A549 (cell line): ENCODE measurements at places on chromosomes 3 and 15. TPM values are rescaled to one million over a fixed set of nuclear protein-coding genes. Genes with fewer than 3 reads are reported as not detected.
A peak's percentile ranks its signal among the peaks of the same experiment; 100 is the strongest.

Gene RTP4
- not detected in 3 replicates for polyA plus RNA-seq

Gene CCR2
- not detected in 3 replicates for polyA plus RNA-seq

Gene LRRC31
- polyA plus RNA-seq = 0.04 TPM in 2 of 3 replicates, not detected in the other

Gene MORC1
- not detected in 3 replicates for polyA plus RNA-seq

Gene IQCH
- polyA plus RNA-seq = 1.5 to 2.1 TPM (median 2.0 TPM) in 3 replicates

Gene MRPL3
- polyA plus RNA-seq = 102 to 123 TPM (median 108 TPM) in 3 replicates

Gene HIGD1A
- polyA plus RNA-seq = 137 to 147 TPM (median 146 TPM) in 3 replicates

Gene CORO2B
- polyA plus RNA-seq = 1.8 to 2.4 TPM (median 2.3 TPM) in 3 replicates

Gene GOLGA6A
- 0.05 TPM in 1 of 3 replicates, not detected in the others for polyA plus RNA-seq

DNA sequence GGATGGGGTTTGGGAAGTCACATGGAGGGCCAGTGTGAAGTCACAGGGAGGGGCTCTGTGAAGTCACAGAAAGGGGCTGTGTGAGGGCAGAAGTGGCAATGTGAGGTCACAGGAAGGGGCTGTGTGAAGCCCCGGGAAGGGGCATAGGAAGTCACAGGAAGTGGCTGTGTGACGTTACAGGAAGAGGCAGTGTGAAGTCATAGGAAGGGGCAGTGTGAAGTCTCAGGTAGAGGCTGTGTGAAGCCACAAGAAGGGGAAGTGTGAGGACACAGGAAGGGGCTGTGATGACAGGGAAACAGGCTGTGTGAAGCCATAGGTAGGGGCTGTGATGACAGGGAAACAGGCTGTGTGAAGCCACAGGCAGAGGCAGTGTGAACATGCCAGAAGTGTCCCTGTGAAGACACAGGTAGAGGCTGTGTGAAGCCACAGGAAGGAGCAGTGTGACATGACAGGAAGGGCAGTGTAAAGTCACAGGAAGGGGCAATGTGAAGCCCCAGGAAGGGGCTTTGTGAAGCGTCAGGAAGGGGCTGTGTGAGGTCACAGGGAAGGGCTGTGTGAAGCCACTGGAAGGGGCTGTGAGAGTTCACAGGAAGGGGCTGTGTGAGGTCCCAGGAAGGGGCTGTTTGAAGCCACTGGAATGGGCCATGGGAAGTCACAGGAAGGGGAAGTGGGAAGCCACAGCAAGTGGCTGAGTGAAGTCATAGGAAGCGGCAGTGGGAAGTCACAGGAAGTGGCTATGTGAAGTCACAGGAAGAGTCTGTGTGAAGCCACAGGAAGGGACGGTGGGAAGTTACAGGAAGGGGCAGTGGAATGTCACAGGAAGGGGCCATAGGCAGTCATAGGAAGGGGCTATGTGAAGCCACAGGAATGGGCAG lies 37.1 kb downstream of the GASK1A start:
- DNase-seq = no peak

GRCh38 chr15:80578206-80578595 lies 116.9 kb upstream of the ABHD17C start:
- no peak for DNase-seq

- DNase-seq = no peak
Observed at GRCh38 chr15:66269326-66270090, 16.0 kb upstream of the MEGF11 start.

DNA sequence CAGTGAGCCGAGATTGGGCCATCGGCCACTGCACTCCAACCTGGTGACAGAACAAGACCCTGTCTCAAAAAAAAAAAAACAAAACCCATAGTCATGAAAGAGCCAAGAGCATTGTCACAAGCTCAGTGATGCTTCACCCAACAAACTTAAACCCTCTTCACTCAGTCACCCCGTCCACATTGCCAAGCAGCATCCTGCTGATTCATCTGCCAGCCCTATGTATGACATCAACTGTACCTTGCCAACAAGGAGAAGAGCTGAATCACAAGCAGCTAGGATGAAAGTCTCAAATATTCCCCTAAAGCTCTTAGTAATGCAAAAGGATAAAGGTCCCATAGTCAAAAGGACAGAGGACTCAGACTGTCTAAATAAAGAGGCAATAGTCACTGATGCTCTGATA lies 90.0 kb downstream of the ANO10 start:
- DNase-seq = peak; percentile 60

- no peak for DNase-seq
Observed at GRCh38 chr3:4508048-4508981, 15.2 kb downstream of the ITPR1 start.

GRCh38 chr3:124142389-124142970 lies 150.6 kb upstream of the ROPN1 start:
- DNase-seq = no peak

- no peak for DNase-seq
Observed at GRCh38 chr3:47010111-47010712, 30.7 kb downstream of the NBEAL2 start.

DNA sequence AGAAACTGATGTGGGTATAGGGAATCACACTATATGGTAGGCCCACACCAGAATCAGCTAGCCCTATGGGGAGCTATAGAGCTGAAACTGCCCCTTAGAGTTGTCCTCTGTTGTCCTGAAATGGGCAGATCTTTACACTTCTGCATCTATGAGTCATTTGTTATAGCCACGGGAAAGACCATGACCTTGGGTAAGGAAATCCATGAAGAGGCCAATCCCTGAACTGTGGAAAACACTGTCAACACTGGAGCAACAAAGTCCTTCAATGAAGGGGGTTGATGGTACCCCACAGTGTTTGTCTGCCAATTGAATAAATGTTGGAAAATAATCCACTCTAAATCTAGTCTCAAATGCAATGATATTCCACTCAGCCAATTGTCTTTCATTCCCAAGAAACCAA lies 5.2 kb upstream of the CD200R1 start:
- DNase-seq = no peak

DNA sequence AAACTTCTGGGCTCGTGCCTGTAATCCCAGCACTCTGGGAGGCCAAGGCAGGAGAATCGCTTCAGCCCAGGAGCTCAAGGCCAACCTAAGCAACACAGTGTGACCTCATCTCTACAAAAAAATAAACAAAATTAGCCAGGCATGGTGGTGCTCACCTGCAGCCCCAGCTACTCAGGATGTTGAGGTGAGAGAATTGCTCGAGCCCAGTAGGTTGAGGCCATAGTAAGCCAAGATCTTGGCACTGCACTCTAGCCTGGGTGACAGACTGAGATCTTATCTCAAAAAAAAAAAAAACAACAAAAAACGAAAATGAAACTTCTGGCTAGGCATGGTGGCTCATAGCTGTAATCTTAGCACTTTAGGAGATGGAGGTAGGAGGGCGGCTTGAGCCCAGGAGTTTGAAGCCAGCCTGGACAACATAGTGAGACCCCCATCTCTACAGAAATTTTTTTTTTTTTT lies 53.7 kb downstream of the PIK3CB start:
- DNase-seq = no peak

DNA sequence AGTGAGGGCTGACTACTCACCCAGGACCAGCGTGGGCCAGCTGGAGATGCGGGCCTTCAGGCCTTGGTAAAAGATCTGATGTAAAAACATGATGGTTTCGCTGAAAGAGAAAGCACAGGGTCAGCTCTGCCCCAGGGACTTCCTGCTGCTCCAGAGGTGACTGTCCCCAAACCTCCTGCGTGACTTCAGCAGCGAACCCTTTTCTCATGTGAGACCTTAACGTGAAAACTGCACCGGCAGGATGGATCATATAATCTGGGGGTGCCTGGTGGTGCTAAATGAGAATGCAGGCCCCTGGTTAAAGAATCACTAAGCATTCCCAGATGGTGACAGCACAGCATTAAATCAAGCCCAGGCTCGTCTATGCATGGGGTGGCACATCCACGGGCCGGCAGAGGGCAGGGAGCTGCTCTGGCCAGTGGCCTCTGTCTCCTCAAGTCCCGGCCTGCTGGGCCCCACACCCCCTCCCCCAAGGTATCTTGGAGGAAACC lies 55.4 kb downstream of the RASGRF1 start:
- no peak for DNase-seq

- no peak for DNase-seq
Observed at GRCh38 chr3:85258326-85258725, 299.5 kb downstream of the CADM2 start.

- DNase-seq = no peak
Observed at GRCh38 chr3:179868715-179869114, 168.0 kb downstream of the PEX5L start.

GRCh38 chr3:119497820-119498185 lies 544 bp upstream of the TIMMDC1 start:
- DNase-seq = peak; percentile 22

GRCh38 chr3:194888916-194889315 lies 203.2 kb downstream of the FAM43A start:
- no peak for DNase-seq

DNA sequence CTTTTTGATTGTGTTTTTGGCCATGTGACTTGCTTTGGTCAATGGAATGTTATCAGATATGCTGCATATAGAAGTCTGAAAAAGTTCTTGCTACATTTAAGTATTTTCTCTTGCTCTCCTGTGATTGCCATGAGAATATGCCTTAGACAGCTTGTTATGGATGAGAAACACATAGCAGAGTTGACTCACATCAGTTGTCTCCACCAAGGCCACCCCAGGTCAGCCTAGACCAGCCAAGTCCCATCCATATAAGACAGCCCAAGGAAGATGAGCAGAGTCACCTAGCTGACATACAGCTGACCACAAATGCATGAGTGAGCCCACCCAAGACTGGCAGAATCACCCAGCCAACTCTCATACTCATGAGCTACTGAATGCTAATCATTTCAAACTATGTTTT lies 153.0 kb downstream of the THRB start:
- no peak for DNase-seq

DNA sequence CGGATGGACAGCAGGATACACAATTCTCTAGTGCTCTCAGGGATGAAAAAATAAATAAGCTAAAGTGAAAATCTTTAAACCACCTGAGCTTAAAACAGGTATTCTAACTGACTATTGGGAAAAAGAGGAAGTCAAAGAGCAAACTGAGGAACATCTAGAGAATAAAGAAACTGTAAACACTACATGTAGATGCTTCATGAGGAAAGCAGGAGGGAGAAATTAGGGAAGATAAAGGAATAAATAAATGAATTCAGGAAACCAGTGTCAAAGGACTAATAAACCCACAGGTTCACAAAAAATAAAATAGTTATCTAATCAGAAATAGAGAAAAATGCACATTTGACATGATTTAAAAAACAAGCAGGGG lies 525 bp upstream of the MCCC1 start:
- no peak for DNase-seq

DNA sequence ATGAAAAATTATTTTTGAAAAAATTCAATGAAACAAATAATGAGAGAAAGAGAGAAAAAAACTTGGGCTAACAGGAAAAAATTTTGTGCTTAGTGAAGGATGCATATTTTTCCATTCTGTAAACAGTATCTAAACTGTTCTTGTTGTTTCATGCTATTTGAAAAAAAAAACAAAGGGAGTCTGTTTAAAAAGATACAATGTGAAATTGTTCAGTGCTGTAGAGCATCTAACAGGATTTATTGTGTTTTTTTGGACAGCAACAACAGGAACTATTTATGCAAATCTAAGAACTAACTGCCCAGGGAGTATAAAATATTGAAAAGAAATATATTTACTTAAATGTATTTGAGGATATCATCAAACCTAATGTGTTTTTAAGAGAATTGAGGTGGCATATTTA lies 55.1 kb downstream of the PEX5L start:
- DNase-seq = no peak

- DNase-seq = no peak
Observed at GRCh38 chr3:133293397-133294110, 106.3 kb upstream of the BFSP2 start.

DNA sequence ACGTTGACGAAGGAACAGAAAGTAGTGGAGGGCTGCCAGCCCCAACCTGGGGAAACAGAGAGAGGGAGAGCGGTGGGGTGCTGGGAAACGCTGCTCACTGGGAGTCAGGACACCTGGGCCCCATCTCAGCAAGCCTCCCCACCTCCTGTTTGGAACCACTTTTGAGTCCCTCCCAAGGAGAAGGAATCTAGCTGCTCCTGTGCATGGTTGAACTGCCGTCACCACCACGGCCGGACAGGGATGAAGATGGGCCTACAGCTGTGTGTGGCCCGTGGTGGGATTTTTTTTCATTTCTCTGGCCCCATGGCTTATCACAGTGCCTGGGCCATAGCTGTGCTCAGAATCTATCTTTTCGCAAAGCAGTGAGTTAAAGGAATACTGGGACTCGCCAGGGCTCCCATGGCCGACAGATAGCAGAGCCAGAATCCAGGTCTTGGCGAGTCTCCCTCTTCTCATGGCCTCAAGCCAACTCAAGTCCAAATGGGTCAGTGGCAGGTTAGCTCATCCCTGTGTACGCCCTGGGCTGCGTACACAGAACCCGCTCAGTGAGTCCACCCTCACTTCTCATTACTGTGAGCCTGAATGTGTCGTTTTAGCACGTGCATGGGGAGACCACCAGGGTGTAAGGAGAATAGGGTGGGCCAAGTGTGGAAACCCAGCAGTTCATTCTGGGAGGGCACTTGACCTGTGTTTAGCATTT lies 271.2 kb downstream of the FAM43A start:
- DNase-seq = no peak

GRCh38 chr3:108509263-108509662 lies 1.1 kb downstream of the MYH15 start:
- DNase-seq = no peak

DNA sequence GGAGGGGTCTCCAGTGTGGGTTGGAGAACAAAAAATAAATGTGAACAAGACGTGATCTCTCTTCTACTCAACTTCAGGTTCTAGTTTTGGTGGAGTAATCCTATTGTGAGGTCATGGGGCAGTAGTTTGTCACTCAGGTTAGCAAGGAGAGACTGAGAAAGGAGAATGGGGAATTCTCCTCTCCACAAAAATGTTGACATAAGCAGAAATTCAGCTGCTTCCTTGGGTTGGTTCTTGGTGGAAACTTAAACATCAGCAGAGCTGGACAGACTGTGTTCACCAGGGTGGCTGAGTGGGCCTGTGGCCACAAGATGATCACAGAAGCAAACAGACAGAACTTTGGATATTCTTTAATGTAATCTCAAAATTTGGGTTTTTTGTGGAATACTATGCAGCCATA lies 78.7 kb downstream of the EPHB1 start:
- DNase-seq = no peak

DNA sequence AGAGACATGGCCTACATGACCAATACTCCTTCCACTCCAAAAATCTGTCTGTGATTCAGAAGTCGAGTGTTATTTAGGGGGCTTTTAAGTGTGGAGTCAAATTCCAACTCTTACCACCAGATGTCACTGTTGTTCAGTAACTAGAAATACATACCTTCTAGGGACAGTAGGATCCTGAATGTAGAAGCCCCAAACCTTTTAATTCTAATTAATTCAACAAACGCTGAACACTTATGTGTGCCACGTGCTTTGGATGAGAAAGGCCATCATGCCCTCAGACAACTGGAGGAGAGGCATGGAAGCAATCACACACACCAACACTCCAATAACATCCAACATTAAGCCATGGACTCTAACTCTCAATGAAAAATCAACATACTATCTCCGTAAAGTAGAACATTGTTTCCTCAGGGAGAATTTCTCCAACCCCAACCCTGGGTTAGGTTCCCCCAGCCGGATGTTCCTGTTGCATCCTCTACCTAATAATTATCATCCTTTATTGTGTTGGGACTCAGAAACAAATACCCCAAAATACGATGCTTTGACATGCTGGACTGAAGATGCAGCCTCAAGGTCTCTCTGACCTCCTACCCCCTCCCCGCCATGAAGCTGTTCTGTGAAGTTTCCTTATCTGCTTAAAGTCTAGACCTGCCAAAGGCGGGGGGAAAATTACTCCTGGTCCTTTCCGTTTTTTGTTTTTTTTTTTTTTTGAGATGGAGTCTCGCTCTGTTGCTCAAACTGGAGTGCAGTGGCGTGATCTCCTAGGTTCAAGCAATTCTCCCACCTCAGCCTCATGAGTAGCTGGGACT lies 8.0 kb upstream of the CCDC13 start:
- DNase-seq = peak; percentile 67
